ENCODE measurements at places on chromosomes 7 and 10.

DNA sequence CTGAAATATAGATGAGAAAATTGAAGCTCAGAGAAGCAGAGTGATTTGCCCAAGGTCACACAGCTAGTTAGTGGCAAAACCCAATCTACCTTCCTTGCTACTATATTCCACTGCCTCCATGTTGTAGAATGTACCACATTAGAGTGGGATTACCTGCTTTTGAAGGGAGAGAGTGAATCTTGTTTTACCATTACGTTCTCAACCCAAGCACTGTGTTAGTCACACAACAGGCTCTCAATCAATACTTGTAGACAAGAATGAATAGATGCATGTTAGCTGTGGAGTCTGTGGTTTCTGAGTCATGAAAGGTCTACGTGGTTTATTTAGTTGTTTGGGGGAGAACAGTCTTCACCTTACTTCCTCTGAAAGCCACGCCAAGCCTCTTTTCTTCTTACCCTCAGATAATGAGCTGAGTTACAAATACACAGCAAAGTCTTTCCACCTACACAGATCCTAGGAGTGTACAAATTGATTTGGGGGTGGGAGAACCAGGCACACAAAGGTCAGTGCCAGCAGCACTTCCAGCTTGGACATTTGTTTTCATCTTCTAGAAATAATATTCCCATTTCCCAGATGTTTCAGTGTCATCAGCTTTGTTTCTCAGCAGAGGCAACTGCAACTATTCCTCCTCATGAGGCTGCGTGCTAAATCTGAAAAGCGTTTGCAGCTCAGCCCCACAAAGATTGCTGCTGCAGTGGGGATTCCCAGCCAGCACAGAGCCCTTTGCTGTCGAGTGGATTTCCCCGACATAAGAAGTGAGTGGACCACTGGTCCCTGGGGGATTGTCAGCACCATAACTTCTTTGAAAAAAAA is 71.5 kb upstream of the ADO start:
- peak; percentile 34 for DNase-seq

- DNase-seq, result no peak
Measured at GRCh38 chr7:88102675-88103074, 117.2 kb downstream of the SRI start.

DNA sequence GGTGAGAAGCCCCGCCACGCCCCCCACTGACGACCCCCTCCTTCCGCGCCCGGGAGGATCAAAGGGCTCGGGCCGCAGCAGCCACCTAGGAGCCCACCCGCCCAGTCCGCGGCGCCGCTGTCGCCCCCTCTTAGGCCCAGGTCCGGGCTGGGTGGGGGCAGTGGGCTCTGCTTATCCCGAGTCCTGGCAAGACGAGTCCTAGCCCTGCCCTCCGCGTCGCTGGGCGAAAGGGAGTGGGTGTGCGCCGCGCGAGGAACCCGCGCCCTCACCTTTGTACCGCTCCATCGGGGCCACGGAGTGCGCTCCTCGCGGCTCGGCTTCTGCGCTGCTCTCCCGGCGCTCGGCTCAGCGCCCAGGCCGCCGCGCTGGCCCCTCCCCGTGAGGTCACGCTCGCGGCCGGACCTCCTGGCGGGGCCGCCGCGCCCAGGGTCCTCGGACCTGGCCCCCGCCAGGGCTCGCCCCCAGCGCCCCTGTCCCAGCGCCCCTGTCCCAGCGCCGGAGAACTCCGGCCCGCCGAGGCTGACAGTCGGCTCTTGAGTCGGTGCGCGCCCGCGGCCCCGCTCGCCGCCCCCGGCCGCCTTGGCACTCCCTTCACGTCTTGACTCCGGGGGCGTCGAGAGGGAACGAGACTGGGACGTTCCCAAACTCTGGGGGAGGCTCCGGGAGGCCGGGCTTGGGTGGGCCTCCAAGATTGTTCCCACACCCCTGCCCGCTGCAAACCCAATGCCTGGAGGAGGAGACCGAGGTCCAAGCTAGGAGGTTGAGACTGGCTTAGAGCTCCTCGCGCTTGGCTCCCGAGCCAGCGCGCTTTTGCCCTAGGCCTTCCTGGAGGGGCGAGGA is at the start of gene AFAP1L2:
TSS of gene AFAP1L2 (minus strand) at position 332 of the 840 bp plus-strand sequence. CDS start at position 285, 47 bp downstream.
- no peak for DNase-seq

DNA sequence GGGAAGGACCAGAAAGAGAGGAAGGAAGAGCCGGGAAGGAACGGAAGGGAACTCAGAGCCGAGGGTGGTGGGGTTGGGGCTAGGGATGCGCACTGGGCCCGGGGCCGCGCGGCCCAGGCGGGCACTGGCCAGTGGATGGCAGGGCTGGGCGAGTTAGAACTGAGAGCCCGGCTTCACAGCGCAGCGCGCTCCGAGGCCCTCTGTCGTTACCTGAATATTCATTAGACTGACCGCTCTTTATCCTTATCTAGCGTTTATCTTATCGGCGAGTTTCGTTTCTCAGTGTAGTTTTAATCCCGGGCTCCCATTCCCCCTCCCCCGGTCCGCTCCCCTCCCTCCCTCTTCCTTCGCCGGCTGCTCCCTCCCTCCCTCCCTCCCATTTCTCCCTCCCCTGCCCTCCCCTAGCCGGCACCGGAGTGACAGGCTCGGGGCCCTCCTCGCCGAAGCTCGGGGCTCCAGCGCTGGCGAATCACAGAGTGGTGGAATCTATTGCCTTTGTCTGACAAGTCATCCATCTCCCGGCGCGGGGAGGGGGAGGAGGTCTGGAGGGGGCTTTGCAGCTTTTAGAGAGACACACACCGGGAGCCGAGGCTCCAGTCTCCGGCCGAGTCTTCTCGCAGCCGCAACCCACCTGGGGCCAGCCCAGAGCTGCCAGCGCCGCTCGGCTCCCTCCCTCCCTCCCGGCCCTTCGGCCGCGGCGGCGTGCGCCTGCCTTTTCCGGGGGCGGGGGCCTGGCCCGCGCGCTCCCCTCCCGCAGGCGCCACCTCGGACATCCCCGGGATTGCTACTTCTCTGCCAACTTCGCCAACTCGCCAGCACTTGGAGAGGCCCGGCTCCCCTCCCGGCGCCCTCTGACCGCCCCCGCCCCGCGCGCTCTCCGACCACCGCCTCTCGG is at the start of gene PAX2:
TSS of gene PAX2 (plus strand) at position 596 of the 895 bp plus-strand sequence. CDS start 679 bp downstream, outside the sequence.
- DNase-seq, result no peak

DNA sequence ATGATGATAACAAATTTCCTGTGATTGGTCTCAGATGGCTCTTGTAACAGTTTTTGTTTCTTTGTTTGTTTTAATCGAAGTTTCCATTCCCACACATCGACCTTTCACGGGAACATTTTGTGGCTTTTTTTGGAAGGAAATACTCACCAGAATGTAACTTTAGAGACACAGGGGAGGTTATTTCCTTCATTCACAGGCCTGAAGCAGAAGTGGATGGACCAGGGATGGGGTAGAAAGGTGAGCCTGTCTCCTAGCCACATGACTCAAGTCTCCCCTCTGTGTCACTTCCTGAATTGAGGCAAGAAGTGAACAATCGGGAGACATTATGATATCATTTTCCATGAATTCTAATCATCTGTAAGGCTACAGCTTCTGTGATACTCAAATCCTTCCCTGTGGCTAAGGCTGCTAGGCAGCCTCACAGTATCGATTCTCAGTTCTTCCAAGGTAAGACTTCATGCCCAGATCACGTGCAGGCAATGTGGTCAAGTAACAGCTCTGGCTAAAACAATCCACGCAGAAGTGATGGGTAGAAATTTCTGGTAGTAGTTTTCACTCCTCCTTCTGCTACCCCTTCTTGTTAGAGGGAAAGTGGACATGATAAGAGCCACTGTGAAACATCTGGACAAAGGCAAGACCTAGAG is 203.9 kb upstream of the NEBL start:
- peak; percentile 25 for DNase-seq

DNA sequence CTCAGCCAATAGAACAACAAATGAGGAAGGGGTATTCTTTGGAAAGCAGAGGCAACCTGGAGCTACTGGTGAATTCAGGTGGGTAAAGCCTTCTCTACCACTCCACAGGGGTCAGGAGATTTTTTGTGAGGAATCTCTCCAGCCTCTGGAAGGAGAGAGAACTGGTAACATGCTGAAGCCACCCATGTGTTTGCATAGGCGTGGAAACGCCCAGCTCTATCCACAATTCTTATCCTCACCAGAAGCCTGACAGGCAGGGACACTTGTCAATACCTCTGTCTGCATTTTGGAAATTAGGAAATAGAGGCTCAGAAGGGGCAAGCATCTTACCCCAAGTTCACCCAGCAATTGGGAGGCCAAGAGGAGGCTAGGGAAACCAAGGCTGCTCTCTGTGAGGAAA is 133.7 kb downstream of the FGFR2 start:
- no peak for DNase-seq

- no peak for DNase-seq
Measured at GRCh38 chr7:157222687-157223086, 84.0 kb downstream of the UBE3C start.

DNA sequence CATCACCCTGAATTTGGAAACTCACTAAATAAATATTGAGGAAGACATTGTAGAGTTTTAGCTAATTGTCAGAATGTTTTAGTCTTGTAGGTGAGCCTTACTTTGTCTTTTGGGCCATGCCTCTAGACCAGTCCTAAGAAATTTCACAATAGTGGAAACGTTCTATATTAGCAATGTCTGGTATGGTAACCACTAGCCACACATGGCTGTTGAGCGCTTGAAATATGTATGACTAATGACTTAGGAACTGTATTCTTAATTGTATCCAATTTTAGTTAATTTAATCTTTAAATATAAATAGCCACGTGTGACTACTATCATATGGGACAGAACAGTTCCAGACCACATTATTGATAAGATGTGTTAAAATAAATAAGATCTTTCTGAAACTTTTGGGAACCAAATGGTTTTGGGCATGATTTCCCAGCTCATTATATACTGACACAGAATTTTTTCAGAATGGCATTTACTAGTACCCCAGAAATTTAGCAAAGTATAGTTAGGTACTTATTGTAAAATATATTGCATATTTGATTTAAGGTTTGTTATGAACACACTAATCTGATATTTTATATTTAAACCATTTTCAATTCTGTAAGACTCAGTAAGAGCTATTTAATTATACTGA is 95.0 kb downstream of the VPS50 start:
- DNase-seq, result peak; percentile 93

DNA sequence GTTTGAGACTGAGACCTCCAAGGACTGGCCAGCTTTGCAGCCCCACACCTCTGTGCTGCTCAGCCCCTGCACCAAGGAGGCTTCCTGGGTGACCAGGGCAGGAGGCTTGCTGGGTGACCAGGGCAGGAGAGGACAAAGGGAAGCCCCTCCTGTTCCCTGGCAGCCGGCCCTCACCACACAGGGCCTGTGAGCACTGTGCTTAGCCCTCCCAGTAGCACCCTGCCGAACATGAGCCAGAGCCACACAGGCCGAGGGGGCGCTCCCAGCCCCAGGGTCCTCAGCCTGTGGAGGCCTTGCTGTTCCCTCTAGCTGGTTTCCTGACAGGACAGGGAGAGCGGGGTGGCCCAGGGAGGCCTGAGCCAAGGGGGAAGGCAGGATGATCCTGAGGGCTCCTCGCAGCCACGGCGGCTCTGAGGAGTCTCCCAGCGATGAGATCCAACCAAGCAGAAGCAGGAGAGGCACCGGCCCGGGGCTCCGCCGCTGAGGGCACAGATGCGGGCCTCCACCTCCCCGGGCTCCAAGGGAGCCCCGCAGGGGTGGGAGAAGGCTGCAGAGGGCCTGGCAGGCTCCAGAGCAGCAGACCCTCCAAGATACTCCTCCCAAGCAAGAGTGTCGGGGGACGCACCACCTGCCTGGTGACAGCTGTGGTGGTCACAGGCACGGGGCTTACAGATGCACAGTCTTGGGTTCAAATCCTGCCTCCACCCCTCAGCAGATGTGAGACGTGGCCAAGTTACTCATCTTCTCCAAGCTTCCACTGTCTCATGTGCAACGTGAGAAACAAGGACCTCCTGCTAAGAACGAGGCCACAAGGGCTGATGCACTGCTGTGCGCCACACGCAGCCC is 22.5 kb downstream of the WDR86 start:
- no peak for DNase-seq

DNA sequence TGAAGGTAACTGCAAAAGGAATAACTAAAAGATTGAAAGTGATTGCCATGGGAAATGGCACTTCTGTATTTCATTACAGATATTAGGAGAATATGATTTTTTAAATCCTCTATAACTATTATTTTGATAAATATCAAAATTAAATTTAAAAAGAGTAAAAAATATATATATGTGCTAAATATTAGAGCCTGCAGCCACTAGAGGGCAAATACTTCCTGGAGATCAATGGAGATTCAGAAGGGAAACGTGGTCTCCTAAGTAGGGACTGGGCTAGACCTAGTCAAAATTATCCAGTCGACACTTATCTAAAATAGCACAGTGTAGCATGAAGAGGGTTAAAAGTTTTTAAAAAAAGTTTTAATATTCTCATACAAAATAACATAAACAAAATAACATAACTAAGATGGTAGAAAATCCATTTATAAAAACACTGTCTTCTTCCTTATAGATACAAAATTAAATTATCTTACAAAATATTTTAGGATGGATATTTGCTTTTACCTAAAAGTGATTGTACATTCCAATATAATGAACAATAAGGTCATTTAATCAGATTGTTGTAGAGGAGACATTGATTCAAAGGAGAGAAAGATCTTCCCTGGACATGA is 434.3 kb downstream of the MDFIC start:
- DNase-seq, result peak; percentile 38

DNA sequence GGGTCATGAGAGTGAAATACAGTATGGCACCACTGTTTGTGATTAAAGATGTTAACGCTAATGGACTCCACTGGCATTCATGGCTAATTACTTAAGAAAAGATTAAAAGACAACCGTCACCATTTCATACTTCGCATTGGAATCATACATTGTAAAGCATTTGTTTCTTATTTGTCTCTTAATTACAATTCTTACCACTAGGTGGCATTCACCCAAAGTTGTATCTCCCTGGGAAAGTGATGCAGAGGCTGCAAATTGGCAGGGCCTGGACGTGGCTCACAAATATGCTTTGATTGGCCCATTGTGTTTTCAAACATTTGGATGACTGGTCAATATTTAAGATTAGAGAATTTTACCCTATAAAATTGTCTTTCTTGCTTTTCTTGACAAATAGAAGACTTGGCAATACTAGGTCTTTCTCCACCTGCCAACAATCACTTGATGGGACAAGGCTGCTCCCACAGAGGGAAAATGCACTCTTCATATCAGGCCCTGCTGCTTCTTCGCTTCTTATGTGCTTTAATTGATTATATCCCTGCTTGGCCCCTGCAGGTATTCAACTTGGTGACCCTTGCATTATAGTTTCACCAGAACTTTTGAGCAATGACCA is 72.1 kb upstream of the STARD3NL start:
- peak; percentile 52 for DNase-seq

DNA sequence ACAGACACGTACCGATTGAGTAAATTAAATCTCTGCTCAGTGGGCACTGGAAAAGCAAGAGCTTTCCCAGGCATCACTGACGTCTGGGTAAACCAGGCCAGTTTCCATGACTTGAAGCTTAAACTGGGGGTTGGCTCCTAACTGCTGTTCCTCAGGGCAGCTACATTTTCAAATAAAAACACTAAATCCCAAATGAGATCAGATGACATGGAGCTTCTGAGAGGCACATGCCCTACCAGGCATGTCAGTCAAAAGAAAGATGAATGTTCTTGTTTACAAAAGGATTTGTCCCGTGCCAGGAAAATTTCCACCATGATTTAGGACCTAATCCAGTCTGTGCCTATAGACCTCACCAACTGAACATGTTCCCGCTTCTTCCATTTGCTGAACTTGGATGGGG is 220.2 kb downstream of the KCNMA1 start:
- no peak for DNase-seq

- DNase-seq, result no peak
Measured at GRCh38 chr10:52334595-52334994, 20.5 kb downstream of the DKK1 start.
